ENCODE measurements at places on chromosomes 13 and 19. TPM values are rescaled to one million over a fixed set of nuclear protein-coding genes. Genes with fewer than 3 reads are reported as not detected.

The RCBTB2 gene
- 22.5 TPM for total RNA-seq

The KLK2 gene
- 0.29 TPM for total RNA-seq

The PDE4A gene
- total RNA-seq: 103 TPM

The MADCAM1 gene
- total RNA-seq: 0.16 TPM

The ZNF324B gene
- 13.1 TPM for total RNA-seq

DNA sequence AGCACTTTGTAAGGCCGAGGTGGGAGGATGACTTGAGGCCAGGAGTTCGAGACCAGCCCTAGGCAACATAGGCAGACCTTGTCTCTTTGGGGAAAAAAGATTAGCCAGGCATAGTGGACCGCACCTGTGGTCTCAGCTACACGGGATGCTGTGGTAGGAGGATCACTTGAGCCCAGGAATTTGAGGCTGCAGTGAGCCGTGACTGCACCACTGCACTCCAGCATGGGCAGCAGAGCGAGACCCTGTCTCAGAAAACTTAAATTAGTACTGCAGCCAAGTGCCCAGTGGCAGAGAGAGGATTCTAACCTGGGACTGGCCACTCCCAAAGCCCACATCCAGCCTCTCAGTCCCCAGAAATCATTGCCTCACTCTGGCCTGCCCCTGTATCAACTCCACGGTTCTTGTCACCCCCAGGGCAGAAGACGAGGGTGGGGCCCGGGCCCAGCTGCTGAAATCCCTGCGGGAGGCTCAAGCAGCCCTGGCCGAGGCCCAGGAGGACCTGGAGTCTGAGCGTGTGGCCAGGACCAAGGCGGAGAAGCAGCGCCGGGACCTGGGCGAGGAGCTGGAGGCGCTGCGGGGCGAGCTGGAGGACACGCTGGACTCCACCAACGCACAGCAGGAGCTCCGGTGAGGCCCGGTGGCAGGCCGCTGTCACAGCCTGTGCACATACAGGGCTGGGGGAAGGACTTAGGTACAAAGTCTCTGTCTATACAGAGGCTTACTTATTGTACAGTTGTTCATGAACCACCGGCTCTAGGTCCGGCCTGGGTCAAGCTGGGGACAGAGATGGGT, 53.4 kb downstream of the KCNC3 start:
- DNase-seq: no peak
- H3K4me3 ChIP-seq: no peak overlapping the region
- H3K27ac ChIP-seq: no peak overlapping the region

- no peaks in the 10 kb centered on the region for H3K36me3 ChIP-seq
- no peak overlapping the region for H3K27ac ChIP-seq
- peak overlapping the region; percentile 4 for H3K4me3 ChIP-seq
- peaks cover 68% of the 10 kb centered on the region for H3K27me3 ChIP-seq
- peaks cover 43% of the 10 kb centered on the region for H3K4me1 ChIP-seq
Measured at GRCh38 chr19:10517760-10518443, 655 bp upstream of the S1PR5 start.

GRCh38 chr19:2050991-2051772, at the start of gene MKNK2:
Gene MKNK2, minus strand, starts transcription at chr19:2051244. Its CDS starts 393 bp downstream, at chr19:2050851.
- H3K27me3 ChIP-seq: no peaks in the 10 kb centered on the region
- DNase-seq: peak; percentile 95
- H3K4me3 ChIP-seq: peak within 1 kb of the TSS; percentile 86
- peaks cover 49% of the 10 kb centered on the region for H3K4me1 ChIP-seq

DNA sequence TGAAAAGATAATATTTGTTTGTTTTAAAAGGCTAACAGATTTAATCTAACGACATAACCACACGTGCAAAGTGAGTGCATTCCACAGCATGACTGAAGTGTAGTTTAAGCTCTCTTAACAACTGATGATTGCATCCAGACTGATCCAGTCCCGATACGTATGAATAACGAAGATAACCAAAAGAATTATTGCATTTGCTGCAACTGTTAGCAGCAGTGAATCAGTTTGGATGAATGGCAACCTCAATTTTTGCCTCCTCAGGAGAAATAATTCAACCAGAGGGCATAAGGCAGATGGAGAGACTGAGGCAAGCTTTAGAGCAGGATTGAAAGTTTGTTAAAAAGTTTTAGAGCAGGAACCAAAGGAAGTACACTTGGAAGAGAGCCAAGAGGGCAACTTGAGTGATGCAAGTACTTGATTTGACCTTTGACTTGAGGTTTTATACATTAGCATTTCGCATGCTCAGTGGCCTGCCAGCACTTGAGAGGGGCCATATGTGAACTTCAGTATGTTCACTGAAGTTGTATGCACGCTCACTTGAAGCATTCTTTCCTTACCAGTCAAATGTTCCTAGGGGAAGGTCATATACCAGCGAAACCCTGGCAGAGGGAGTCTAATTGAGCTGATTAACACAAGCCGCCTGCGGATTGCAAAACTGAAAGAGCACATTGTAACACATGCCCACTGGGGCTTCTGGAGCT, 835.0 kb upstream of the PCDH20 start:
- no peaks in the 10 kb centered on the region for H3K4me1 ChIP-seq
- H3K27ac ChIP-seq: no peak overlapping the region
- no peaks in the 10 kb centered on the region for H3K27me3 ChIP-seq
- H3K36me3 ChIP-seq: no peaks in the 10 kb centered on the region

- H3K4me1 ChIP-seq: no peaks in the 10 kb centered on the region
- H3K27me3 ChIP-seq: peaks cover 9% of the 10 kb centered on the region
- H3K4me3 ChIP-seq: no peak overlapping the region
- H3K27ac ChIP-seq: no peak overlapping the region
Measured at GRCh38 chr13:101398920-101399319, 17.4 kb downstream of the NALCN start.

DNA sequence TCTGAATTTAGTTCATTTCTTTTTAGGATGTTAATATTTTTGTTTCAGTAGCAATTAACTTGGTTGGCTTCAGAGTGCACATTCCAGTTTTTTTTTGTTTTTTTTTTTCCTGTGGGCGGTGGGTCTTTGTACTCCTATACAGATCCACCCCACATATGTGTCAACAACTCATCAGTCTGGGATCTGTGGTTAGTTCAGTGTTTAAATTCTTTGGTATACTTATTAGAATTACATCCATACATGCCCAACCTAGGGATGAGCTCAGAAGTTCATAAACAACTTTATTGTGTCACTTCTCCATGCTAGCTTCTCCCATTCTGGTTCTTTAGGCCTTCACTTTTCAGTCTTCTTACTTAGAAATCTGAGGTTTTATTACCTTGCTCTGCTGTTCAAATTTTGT, 50.9 kb downstream of the PCCA start:
- no peak overlapping the region for H3K27ac ChIP-seq
- H3K36me3 ChIP-seq: peaks cover 26% of the 10 kb centered on the region
- no peak overlapping the region for H3K4me3 ChIP-seq
- DNase-seq: no peak
- H3K4me1 ChIP-seq: peaks cover 10% of the 10 kb centered on the region

GRCh38 chr19:41599175-41599966, 23.4 kb downstream of the CEACAM21 start:
- no peak overlapping the region for H3K4me3 ChIP-seq
- H3K36me3 ChIP-seq: no peaks in the 10 kb centered on the region
- no peak overlapping the region for H3K27ac ChIP-seq
- H3K27me3 ChIP-seq: peaks cover 53% of the 10 kb centered on the region

- H3K36me3 ChIP-seq: no peaks in the 10 kb centered on the region
- peaks cover 9% of the 10 kb centered on the region for H3K4me1 ChIP-seq
- H3K27me3 ChIP-seq: peaks cover 62% of the 10 kb centered on the region
- no peak overlapping the region for H3K27ac ChIP-seq
- DNase-seq: no peak
Measured at GRCh38 chr13:36915896-36916640, 4.0 kb downstream of the SMAD9 start.

DNA sequence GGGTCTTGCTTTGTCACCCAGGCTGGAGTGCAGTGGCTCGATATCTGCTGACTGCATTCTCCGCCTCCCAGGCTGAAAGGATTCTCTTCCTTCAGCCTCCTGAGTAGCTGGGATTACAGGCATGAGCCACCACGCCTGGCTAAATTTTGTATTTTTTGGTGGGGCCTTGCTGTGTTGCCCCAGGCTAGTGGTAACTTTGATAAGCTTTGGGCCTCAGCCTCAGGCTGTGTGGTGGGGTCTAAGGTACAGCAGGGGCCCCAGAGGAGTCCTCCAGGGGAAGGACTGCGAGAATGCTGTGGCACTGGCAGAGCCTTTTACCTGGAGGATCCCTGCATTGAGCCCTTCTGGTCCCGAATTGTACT, 7.2 kb downstream of the DOT1L start:
- no peaks in the 10 kb centered on the region for H3K27me3 ChIP-seq
- peak overlapping the region; percentile 57 for H3K27ac ChIP-seq
- peaks cover 59% of the 10 kb centered on the region for H3K4me1 ChIP-seq
- peaks cover 11% of the 10 kb centered on the region for H3K36me3 ChIP-seq
- no peak overlapping the region for H3K4me3 ChIP-seq
- no peak for DNase-seq

All from activated CD8-positive, alpha-beta memory T cell treated with anti-CD3 and anti-CD28 coated beads, Interleukin-2, amount 10 ng/mL, durations not matched to agents 7 days and 5 days (primary cell).